Stimulated activated CD4-positive, alpha-beta T cell treated with anti-CD3 and anti-CD28 coated beads, Interleukin-4, amount 100 ng/mL, for 1 hour (primary cell): ENCODE measurements at places on chromosomes 6 and 20.

DNA sequence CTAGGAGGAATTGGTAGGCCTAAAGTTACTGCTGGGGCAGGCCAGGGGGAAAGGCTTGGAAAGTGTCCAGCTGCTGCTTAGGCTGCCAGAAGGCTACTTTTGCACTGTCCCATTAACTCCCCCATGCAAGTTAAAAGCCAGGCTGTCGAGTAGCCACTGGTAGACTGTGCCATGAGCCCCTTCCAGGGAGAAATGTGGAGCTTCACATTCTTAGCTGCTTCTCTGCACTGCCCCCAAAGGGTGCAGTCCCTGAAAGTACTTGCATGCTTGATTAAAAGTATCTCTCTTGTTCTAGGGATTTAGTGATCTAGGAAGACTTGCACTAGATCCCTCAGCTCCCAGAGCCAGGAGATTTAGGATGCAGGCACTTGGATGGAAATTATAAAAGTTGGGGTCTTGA, 57.3 kb downstream of the CDC5L start:
- no peak for DNase-seq

DNA sequence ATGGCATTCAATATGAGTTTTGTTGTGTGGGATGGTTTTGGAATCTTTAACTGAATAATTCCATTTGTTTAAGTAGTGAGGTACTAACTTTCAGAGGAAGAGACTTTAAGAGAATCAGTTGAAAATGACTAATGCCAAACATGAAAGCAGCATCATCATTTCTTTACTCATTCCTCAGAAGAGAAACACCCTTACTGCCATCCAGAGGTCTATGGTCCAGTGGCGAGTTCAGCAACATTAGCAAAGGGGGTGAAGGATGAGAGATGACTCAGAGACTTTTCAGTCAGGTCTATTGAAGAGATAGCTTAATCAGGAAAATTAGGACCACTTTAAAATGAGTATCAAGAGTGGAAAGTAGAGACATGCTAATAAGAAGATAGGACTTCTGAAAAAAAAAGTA, 118.8 kb downstream of the COL19A1 start:
- no peak for DNase-seq

DNA sequence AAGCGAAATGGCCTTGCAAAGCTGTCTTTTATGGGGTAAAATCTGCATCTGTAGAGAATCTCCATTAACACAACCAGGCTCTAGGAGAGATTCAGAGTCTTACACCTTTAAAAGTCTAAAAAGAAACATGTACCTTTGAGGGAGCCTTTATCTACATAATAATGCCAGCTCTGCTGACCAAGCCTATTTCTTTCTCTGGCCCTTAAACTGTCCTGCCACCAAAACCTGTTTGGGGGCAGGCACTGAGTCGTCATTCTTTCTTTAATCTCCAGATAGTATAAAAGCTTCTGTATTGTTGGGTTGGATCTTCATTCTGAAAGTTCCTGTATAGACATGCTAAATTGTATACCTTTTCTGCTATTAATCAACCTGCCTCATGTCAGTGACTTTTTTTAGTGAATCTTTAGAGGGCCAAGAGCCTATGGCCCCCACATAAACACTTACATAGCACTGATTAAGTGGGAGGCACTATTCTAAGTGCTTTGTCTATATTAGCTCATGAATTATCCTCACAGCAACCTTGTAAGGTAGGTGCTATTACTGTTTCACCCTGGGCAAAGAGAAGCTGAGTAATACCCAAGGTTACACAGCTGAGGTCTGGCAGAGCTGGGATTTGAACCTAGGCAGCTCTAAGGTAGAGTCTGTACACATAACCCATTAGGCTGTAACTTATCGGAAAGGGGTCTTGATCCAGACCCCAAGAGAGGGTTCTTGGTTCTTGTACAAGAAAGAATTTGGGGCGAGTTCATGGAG, 232.3 kb upstream of the DTNBP1 start:
- no peak for DNase-seq

- DNase-seq = no peak
Measured at GRCh38 chr20:32115211-32115767, 5.8 kb downstream of the TM9SF4 start.

GRCh38 chr6:152458648-152459644, 178.2 kb downstream of the SYNE1 start:
- DNase-seq = no peak

DNA sequence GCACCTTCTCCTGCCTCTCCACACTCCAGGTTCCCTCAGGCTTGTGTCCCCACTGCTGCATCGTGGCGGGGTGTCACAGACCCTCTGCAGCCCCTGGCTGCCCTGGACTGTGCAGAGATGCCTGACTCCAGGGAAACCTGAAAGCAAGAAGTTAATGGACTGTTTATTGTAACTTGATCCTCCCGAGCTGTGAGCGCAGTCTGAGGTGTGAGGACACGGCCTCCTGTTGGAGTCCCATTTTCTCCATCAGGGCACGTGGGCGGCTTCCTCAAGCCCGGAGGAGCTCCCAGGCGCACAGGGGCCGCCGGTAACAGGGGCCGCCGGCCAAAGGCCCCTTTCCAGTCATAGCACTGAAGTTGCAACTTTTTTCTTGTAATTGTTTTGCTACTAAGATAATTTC, 16.9 kb downstream of the RBM38 start:
- DNase-seq = no peak

DNA sequence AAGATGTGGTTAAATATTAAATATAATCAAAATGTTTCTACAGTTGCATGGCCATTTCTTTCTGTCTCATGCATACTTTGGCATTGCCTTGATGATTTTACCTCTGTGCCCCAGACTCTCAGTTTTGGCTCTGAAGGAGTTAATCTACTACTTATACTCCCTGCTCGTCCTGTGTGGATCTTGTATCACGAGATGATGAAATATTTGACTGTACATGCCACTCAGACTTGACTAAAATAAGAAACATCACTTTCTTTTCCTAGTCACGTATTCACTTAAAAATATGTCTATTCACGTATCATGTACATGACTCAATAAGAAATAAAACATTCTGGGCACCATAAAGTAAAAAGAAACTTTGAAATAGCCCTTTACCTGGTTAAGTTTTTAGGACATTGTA, 397.7 kb downstream of the RFPL4B start:
- no peak for DNase-seq
